ENCODE measurements at places on chromosomes 3 and 15.

DNA sequence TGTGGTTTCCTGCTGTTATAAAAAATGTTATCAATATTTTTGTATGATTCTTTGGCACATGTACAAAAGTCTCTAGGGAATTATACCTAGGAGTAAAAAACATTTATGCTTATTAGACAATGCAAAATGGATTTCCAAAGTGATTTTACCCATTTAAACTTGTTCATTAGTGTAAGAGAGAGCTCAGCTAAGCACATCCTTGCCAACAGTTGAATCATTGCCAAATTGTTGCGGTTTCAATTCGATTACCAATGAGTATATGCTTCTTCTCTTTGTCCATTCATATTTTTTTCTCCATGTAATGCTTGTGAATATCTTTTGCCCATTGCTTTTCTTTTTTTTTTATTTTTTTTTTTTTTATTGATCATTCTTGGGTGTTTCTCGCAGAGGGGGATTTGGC, 17.2 kb downstream of the CASR start:
- DNase-seq = no peak

DNA sequence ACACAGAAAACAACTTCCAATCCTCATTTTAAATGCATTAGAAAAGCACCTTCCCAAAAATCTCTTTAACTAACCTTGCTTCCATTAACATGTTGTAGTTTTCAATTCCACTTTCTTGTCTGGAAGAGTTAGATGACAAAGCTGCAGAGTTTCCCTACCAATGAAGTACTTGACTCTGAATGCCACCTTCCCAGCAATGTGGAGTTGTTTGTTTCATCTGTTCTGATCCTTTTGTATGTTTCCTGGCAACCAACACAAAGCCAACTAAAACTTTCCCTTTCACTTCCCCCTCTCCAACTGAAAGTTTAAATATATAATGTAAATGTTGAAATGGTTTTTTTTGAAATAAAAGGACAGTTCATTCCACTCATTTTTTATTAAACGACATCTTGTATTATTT, at the start of gene WDR49:
Gene WDR49, minus strand, starts transcription at position 183 of the 400 bp plus-strand sequence. CDS start 517 bp downstream, outside the sequence.
- no peak for DNase-seq

DNA sequence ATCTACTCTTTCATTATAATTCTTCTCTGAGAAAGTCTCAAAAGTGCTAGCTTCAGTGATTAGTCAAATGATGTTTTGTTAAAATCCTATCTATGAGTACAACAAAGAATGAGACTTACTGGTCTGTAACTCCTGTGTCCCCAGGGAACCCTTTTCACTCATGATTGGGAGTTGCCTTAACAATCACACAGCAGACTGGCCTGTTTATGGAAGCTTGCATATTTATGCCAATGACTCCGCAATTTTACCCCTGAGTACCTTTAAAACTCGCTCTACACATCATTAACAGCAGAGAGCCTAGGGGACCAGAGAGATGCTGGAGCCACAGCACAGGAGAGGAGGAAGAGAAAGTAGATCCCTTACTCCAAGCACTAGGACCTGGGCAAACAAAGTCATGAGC, 628.1 kb downstream of the IGSF11 start:
- DNase-seq = no peak

- DNase-seq = no peak
Observed at GRCh38 chr15:32007355-32007960, 22.9 kb upstream of the CHRNA7 start.

DNA sequence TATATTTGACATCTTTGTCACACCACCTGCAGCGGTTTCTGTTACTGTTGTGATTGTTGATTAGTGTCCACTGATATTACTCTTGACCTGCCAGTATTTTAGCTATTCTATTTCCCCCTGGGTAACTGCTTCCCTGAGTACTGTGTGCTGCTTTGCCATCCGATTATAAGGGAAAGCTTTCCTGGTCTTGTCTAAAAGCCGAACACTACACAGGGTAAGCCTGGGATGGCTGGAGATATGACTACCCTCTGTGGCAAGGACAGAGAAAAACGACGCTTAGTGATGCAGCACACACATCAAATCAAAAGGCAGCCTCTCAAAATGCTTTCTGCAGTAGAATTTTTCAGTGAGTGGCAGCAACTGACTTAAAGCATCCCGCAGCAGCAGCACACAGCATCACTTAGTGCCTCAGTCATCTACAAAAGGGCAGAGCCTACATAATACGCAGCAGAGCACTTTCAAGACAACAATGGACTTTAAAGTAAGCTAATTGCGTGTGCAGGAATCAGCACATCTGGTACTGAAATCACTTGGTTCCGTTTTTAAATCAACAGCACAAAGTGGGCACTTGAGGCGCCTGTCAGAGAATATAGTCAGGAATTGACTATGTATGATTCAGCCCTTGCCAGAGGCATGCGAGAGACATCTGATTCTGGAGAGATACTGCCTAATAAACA, 656.3 kb upstream of the TGFBR2 start:
- DNase-seq = no peak
